Esophagus squamous epithelium (tissue), 5 donors: ENCODE measurements at places on chromosomes 7 and 10. TPM values are rescaled to one million over a fixed set of nuclear protein-coding genes. Genes with fewer than 3 reads are reported as not detected.

SPDYE16 gene
- total RNA-seq: not detected

LRRC61 gene
- total RNA-seq: 12.1 TPM

FAM131B gene
- total RNA-seq: 0.27 TPM

SCART1 gene
- 0.34 TPM for total RNA-seq

IDI2 gene
- total RNA-seq: not detected

CHAT gene
- total RNA-seq: not detected

TFR2 gene
- total RNA-seq: 0.97 TPM

ATP6V0A4 gene
- 0.95 TPM for total RNA-seq

CFAP46 gene
- total RNA-seq: 0.19 TPM

GPR141 gene
- total RNA-seq: 0.76 TPM

MYL10 gene
- total RNA-seq: not detected

SLC29A4 gene
- 0.53 TPM for total RNA-seq

CTNNA3 gene
- total RNA-seq: 1.9 TPM

RPEL1 gene
- not detected for total RNA-seq

PTPRZ1 gene
- 56.2 TPM for total RNA-seq

WDR86 gene
- total RNA-seq: 0.80 TPM

NHLRC2 gene
- total RNA-seq: 14.1 TPM

ADAMTS14 gene
- 0.38 TPM for total RNA-seq

C10orf95 gene
- total RNA-seq: not detected

PANK1 gene
- 9.9 TPM for total RNA-seq

SHTN1 gene
- total RNA-seq: 11.1 TPM

H2AZ2 gene
- 102 TPM for total RNA-seq

TMEM176B gene
- total RNA-seq: 54.9 TPM

SRRM3 gene
- total RNA-seq: 8.2 TPM

TDRD1 gene
- not detected for total RNA-seq

KNDC1 gene
- not detected for total RNA-seq

MMP21 gene
- total RNA-seq: 0.19 TPM

ENTPD7 gene
- total RNA-seq: 31.7 TPM
